Left renal pelvis (tissue), 4 donors: ENCODE measurements at places on chromosomes 16 and 17. TPM values are rescaled to one million over a fixed set of nuclear protein-coding genes. Genes with fewer than 3 reads are reported as not detected.

CCL22 gene
- 0.04 TPM for polyA plus RNA-seq

CCDC154 gene
- 1.4 TPM for polyA plus RNA-seq

KRT33B gene
- polyA plus RNA-seq: not detected

SRCIN1 gene
- 3.0 TPM for polyA plus RNA-seq

TAF1C gene
- polyA plus RNA-seq: 38.6 TPM

DNA sequence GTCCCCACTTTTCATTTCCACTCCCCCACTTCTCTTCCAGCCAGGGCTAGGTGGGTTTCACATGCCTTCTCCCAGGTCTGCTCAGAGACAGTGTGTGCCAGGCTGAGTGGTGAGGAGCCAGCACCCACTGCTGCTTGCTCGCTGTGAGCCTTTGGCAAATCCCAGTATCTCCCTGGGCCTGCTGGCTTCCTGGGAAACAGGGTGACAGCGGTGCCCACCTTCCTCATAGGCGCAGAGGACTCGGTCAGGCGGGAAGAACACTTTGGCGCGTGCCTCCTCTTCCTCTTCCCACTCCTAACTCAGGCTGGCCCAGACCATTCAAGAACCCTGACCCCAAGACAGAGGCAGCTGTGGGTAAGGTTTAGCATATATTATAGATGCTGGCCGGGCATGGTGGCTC lies 456 bp upstream of the PRSS53 start:
- no peak for DNase-seq

- DNase-seq: no peak
These were observed 2.0 kb downstream of the DLX3 start for GRCh38 chr17:49992933-49993422.

GRCh38 chr16:2776500-2777139 lies 460 bp downstream of the ELOB start:
- DNase-seq: no peak

DNA sequence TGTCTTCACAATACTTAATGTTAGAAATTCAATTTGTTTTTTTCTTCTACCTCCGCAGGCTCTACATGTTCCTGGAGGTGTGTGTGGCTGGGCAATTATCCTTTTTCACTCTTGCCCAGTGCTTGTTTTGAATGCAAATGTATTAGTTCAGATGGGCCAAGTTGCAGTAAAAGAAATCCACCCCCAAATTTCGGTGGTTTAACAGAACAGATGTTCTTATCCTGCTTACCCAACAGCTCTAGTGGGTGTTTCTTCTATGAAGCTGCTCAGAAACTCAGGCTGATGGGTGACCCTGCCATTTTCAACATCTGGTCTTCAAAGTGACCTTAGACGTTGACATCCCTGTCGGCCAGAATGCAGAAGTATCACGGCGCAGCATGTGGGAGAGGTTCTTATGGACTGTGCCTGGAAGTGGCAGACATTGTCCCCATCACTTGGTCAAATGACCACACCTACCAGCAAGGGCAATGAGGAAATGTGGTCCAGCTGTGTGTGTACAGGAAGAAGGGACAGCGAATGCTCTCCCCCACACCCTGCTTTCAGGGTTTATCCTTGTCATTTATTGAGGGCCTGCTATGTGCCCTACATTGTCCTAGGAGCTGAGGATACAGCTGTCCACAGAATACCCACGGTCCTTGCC lies 157.3 kb downstream of the CDH13 start:
- DNase-seq: no peak

DNA sequence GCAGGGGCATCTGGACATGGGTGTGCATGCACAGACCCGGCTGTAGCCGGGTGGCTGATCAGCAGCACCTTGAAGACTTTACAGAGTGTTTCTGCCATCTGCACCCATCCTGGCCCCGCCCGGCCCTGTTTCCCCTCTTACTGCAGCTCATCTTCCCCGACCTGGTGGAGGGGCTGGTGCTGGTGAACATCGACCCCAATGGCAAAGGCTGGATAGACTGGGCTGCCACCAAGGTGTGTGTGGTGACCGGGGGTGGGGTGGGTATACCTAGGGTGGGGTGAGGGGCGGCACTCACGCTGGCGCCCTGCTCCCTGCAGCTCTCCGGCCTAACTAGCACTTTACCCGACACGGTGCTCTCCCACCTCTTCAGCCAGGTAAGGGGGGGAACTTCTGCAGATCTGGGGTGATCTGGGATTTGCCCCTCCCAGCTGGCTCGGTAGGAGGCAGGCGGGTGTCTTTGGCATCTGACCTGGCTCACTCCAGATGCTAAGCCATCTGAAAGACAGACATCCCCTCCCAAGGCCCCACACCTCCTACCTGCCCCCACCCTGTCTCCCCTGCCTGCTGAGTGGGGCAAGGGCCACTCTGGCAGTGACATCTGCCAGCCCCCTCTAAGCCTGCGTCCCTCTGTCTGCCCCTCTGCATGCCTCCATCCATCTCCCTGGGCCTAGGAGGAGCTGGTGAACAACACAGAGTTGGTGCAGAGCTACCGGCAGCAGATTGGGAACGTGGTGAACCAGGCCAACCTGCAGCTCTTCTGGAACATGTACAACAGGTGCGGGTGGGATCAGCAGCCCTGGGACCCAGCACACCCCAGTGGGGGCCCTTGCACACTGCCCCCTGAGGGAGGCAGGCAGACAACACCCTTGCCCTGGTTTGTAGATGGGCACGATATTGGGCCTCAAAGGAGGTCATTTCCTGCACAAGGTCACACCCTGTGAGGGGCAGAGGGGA lies 6.6 kb downstream of the NDRG4 start:
- DNase-seq: no peak

DNA sequence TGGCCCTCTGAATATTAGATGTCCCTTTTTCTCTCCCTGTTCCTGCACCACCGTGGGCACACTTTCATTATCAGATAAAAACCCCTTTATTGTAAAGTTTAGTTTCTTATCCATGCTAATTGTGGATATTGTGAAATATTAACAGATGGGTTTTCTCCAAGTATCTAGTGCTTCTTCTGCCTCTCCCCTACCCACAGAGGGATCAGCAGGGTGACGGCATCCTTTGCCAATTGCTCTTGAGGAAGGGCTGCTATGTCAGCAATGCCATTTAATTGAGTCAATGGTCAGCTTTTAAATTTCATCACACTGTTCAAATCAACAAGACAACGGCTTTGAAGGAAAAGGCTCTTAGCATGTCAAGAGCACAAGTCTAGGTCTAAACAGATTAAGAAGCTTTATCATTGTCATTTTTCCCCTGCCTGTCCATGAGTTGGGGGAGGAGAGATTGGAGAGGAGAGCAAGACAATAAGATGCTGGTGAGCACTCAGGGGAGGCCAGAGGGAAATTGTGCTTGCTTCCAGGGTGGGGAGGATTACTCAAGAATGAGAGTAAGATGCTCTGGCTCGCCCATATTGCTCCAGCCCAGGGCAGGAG lies 443.0 kb upstream of the CCL2 start:
- no peak for DNase-seq

GRCh38 chr17:81434072-81434471 lies 38.8 kb downstream of the BAHCC1 start:
- DNase-seq: no peak

GRCh38 chr16:57277586-57277985 lies 6.9 kb downstream of the PLLP start:
- no peak for DNase-seq

- DNase-seq: no peak
These were observed 10.2 kb downstream of the CFAP20 start for GRCh38 chr16:58118801-58119508.

DNA sequence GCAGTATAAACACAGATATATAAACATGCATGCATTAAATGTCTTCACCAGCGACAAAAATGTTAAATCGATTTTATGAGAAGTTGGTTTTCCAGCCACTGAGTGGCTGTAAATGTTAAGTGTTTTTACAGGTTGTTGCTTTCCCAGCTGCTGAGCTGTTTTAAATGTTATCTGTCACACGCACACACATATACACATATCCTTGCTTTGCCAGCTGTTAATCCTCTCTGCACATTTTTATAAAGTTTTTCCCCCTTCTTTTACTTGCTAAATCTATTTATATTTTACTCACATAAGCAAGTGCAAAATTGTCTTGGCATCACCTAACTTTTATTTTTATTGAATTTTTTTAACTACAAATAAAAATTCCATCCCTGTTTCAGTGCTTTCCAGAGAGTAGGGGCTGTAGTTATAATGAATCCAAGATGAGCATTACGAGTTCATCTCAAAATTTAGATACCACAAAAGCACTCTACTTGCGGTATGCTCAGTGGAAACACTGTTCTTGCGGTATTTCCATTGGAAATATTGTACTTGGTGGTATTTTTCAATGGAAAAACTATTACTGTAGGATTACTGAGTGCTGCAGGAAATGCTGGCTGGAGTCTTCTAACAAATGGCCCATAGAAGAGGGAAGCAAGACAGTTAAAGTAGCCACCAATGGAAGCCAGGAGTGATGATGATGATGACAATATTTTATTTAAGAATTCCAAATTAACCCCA lies 124.9 kb upstream of the KCNJ16 start:
- DNase-seq: no peak

DNA sequence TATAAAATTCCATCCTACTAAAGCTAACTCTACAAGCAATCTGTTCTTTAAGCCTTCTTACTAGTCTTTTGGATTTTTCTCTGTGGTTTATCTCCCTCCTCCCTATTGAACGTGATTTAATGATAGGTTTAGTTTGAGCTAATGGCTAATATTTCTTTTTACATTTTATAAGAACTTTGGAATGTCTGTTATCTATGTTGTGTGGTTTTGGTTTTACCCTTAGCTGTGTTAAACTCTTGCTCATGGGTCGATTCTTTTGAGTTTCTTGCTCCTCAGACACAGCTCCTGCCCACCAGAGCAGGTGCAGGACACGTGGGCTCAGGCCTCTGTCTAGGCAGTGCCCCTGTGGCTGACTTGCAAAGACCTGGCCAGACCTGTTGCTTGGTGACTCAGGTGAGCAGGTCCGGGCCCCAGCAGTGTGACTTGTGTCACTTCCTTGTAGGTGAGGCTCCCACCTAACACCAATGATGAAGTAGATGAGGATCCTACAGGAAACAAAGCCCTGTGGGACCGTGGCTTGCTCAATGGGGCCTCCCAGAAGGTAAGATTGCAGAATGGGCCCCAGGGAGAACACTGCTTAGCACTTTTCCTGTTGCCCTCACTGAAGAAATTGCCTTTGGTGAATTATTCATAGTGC lies 45.1 kb downstream of the SF3B3 start:
- DNase-seq: no peak

GRCh38 chr17:39706921-39707337 lies 7.1 kb downstream of the ERBB2 start:
- DNase-seq: no peak

DNA sequence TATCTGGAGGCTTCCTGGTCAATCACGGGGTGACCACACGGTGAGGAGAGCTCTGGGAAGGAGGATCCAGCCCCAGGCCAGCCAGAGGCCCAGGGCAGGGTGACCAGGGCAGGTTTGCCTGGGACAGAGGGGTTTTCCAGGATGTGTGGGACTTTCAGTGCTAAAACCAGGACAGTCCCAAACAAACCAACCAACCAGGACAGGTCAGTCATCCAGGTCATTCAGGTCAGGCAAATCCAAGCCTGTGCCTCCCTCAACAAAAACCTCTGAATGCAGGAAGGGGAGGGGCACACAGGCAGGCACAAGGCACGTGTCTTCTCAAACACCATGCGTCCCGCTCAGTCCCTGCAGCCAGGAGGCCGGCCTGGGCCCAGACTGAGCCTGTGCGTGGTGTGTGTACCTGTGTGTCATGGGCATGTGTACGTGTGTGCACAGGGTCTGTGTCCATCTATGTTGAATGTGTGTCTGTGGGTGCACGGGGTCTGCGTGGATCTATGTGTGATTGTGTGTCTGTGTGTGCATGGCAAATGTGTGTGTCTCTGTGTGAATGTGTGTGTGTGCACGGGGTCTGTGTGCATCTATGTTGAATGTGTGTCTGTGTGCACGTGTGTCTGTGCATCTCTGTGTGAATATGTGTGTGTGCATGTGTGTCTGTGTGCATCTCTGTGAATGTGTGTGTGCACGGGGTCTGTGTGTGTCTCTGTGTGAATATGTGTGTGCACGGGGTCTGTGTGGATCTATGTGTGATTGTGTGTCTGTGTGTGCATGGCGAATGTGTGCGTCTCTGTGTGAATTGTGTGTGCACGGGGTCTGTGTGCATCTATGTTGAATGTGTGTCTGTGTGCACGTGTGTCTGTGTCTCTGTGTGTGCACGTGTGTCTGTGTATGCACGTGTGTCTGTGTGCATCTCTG lies 78.9 kb downstream of the RTN4RL1 start:
- DNase-seq: no peak

DNA sequence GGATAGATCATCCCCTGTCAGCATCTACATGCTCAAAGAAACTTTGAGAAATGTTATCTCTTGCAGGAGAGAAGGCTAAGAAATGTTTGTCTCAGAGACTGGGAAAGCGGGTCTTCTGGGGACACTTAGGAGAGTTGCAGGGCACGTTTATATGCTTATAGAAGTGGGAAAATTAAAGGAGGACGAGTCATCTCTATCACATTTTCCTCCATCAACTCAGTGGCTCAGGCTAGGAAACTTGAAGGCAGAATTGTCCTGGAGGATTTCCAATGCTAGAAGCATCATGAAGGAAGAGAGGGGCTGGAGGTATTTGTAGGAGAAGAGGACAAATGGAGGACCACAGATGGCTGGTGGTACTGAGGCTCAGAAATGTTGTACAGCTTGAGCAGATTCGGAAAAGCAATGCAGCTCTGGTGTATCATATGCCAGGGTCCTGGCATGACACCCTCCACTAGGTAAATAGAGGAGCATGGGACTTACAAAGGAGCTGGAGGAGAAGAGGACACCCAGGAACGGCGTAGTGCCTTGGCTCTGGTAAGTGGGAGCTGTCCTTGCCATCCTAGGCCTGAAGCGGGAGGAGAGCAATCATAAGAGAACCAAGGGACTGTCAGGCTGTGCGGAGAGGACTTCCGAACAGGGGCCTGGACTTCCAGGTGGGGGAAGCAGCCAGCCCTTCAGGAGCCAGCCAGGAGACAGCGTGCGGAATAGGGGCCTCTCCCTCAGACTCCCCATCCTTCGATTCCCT lies 4.5 kb upstream of the HS3ST3B1 start:
- no peak for DNase-seq

DNA sequence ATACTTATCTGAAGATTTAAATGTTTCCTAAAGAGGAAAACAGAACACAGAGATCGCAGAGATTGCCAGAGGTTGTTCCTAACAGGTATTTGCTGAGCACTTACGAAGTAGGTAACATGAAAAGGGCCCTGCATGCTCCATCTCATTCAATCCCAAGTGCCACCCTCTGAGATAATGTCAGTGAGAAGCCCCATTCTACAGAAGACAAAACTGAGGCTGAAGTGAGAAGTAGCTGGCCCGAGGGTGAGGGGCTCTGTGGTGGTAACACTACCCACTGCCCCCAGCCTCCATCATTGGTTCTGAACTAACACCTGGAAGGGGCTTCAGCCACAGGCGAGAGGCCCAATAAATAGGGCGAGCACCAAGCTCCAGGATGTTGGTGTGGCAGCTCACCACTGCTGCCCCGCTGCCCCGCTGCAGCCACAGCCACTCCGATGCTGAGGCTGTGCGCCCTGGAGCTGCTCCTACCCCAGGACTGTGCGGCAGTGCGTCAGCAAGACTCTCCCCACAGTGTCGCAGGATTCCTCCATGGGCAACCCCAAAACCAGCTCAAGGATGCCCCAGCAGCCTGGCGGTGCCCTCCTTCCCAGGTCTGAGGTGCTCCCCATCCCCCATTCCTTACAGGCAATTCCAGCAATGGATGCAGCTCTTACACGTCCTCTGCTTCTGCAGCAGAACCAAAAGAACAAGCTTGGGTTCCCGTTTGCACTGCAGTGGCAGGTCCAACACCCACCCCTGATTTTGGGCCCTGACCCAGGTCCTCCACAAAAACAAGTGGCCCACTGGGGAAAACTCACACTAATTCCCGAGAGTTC lies 10.3 kb downstream of the FLCN start:
- DNase-seq: no peak
